ENCODE measurements at places on chromosomes 7 and 10.

GRCh38 chr10:11257440-11258090 is 239.9 kb downstream of the CELF2 start:
- DNase-seq, result no peak

- no peak for DNase-seq
Measured at GRCh38 chr7:131274986-131275385, 52.7 kb upstream of the MKLN1 start.

- no peak for DNase-seq
Measured at GRCh38 chr7:98881561-98882315, 3.4 kb downstream of the TRRAP start.

GRCh38 chr7:39446546-39446945 is 119.7 kb upstream of the YAE1 start:
- no peak for DNase-seq

GRCh38 chr10:27719052-27719451 is 26.6 kb downstream of the MKX start:
- DNase-seq, result no peak

DNA sequence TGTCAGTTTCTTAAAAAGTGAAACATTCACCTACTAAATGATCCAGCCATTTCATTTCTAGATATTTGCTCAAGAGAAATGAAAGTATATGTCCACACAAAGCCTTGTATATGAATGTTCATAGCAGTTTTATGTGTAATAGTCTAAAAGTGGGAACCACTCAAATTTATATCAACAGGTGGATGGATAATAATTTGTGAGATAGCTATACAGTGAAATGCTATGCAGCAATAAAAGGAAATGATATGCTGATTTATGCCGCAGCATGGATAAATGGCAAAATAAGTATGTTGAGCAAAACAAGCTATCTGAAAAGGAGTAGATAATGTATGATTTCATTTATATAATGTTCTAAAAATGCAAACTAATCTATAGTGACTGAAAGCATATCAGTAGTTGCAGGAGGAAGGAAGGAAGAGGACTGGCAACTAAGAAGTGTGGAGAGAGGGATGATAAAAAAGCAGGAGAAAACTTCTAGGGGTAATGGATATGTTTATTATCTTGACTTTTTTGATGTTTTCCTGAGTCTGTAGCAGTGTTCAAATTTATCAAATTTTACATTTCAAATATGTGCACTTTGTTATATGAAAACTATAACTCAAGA is 80.6 kb downstream of the ABCB5 start:
- DNase-seq, result no peak

- no peak for DNase-seq
Measured at GRCh38 chr7:85512790-85513189, 325.9 kb upstream of the SEMA3D start.

DNA sequence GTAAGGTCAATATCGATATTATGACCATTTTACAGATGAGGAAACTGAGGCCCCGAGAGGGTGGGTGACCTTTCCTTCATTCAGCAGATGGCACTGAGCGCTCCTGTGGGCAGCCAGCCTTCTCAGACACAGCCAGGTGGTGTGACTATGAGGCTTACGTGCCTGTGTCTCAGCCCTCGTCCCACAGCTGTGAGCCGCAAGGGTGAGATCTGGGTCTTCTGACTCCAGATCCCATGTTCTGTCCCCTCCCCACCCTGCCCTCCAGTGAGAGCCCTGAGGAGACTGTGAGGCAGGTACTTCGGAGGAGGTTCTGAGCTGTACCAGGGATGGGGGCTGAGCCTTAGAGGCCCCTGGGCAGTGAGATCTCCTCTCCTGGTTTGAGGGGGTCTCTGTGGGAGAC is 613.8 kb upstream of the FOXK1 start:
- DNase-seq, result no peak

GRCh38 chr10:110368002-110368401 is 63.3 kb upstream of the SMNDC1 start:
- DNase-seq, result no peak

DNA sequence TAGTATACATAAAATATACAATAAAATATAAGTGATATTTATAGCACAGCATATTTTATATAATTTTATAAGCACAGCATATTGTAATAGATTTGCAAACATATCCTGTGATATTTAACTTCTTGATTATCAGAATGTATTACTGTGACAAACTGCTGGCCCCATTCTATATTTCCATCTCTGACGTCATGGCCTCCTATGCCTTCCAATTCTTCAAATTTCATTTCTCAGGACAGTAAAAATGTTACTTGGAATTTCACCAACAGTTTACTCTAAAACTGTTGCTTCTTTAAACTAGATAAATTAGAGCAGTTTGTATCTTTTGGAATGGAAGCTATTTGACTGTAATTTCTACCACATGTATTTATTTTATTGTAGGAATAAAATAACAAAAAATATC is 102.5 kb upstream of the SLC25A13 start:
- DNase-seq, result no peak

DNA sequence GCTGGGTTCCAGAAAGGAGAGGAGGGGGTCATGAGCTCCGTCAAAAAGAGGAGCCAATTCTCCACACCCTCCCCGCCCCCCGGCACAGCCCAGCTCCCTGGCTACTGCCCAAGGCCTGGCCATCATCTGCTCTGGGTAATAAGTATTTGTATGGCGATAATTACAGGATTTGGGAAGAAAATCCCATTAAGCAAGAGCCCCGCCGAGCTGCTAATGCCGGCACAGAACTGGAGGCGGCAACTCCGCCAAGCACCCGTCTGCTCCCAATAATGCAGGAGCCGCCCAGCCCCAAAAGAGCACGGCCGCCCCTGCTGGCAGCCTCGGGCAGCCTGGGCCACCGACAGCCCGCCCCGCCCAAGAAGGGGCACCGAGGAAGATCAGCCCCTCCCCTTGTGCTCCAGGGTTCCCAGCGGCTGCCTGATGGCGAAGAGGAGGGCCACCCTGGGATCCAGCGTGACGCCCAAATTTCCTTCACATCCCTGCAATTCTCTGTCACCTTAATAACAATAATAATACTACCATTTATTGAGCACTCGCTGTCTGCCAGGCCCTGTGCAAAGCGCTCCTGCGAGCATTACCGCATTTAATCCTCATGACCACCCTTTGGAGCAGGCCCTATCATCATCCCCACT is 5.9 kb downstream of the SLIT1 start:
- DNase-seq, result no peak

GRCh38 chr7:142932386-142933091 is 1.0 kb downstream of the TRPV5 start:
- no peak for DNase-seq

DNA sequence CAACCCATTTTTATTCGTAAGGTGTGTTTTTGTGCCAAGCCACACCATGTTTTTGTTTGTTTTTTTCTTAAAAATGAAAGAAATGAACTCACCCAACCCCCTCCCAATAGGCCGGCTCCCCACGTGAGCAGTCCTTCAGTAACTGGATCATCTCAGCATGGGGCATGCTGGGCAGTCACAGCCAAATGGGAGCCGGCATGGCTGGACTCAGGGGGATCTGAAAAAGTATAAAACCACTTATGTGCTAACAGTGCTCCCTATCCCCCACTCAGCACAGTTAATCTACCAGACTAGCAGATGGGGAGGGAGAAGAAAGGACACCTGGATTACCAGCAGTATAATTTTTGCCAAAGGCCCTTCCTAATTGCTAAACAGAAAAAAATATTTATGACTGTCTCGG is 39.3 kb downstream of the BAZ1B start:
- no peak for DNase-seq

GRCh38 chr7:4739528-4739992 is 35.9 kb upstream of the AP5Z1 start:
- peak; percentile 17 for DNase-seq

Data from inflammatory macrophage treated with lipopolysaccharide for 1 hour (primary cell).